Immature natural killer cell (primary cell): ENCODE measurements at places on chromosomes 4 and X.

GRCh38 chr4:8050555-8051206 lies 107.9 kb downstream of the ABLIM2 start:
- no peak for DNase-seq
- no peak overlapping the region for H3K27ac ChIP-seq
- peaks cover 6% of the 10 kb centered on the region for H3K27me3 ChIP-seq
- no peaks in the 10 kb centered on the region for H3K36me3 ChIP-seq
- no peaks in the 10 kb centered on the region for H3K4me1 ChIP-seq
- H3K4me3 ChIP-seq: no peak overlapping the region

DNA sequence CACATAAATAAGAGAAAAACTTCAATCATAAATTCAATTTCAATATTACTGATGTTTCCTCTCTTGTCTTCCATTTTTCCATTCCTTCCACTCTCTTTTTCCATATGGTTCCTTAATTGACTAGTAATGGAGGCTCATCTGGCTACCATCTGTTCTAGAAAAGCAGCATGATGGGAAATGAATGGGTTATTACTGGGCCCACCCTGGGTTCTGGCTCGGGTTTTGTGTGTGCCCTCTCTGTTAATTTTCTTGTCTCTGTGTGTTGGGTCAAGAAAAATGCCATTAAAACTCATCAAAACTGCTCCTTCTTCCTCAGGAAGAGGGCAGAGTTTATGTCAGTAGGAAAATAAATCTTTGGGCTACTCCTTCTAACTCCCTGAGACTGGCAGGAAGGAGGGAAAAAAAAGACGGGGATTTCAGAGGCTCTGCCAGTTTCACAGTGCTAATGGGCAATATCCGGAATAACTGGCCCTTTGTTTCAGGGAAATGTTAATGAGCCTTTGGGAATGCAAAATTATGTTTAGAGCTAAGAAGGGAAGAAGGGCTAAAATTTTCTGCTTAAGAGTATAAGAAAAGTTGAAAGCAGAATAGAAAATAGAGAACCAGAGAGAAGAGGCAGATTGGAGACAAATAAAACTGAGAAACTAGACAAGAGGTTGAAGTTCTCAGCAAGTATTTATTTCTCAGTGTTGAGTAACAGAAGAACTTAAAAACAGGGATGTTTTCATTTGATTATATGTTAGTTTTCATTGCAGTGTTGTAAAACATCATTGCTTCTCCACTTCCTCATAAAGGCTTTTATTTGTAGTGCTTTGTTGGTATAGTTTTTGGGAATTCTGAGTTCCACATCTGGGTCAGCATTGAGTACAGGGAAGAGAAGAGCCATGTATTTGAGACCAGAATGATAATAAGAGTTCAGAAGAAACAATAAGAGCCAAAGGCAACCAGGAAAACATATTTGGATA lies 19.7 kb downstream of the GABRB1 start:
- no peak overlapping the region for H3K4me3 ChIP-seq
- H3K27ac ChIP-seq: no peak overlapping the region
- no peak for DNase-seq
- H3K4me1 ChIP-seq: no peaks in the 10 kb centered on the region

- peak; percentile 38 for DNase-seq
- no peak overlapping the region for H3K27ac ChIP-seq
- no peak overlapping the region for H3K4me3 ChIP-seq
- H3K4me1 ChIP-seq: peaks cover 17% of the 10 kb centered on the region
- H3K36me3 ChIP-seq: peaks cover 14% of the 10 kb centered on the region
Observed at GRCh38 chrX:1673337-1673736, 58.5 kb downstream of the ASMT start.

- no peak overlapping the region for H3K27ac ChIP-seq
- H3K4me1 ChIP-seq: peaks cover 24% of the 10 kb centered on the region
- no peak overlapping the region for H3K4me3 ChIP-seq
- H3K36me3 ChIP-seq: no peaks in the 10 kb centered on the region
- peaks cover 2% of the 10 kb centered on the region for H3K27me3 ChIP-seq
Observed at GRCh38 chrX:53266914-53267313, 14.5 kb downstream of the IQSEC2 start.

GRCh38 chrX:129957241-129958082 lies 25.0 kb upstream of the BCORL1 start:
- peaks cover 48% of the 10 kb centered on the region for H3K4me1 ChIP-seq
- no peaks in the 10 kb centered on the region for H3K36me3 ChIP-seq
- peaks cover 8% of the 10 kb centered on the region for H3K27me3 ChIP-seq
- DNase-seq: peak; percentile 56
- H3K27ac ChIP-seq: no peak overlapping the region

GRCh38 chr4:98536631-98537030 lies 121.8 kb downstream of the TSPAN5 start:
- peaks cover 3% of the 10 kb centered on the region for H3K36me3 ChIP-seq

DNA sequence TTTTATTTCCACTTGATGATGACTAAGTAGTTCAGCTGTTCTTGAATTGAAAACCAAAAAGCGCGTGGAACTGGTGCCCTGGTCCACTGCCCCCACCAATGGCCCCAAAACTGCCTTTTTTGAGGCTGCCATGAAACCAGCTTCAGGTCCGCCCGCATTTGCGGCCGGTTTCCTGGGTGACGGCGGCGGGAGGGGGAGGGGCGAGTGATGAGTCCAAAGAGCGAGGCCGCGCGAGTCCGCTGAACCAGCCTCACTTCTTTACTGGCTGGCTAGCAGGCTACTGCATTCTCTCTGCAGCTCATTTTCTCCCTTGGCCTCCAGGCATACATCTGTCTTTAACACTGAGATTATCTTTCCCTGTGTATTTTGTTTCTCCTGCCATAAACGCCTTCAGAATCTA lies 72.9 kb upstream of the FABP2 start:
- DNase-seq: no peak
- H3K36me3 ChIP-seq: no peaks in the 10 kb centered on the region
- peaks cover 1% of the 10 kb centered on the region for H3K27me3 ChIP-seq
- no peak overlapping the region for H3K4me3 ChIP-seq

DNA sequence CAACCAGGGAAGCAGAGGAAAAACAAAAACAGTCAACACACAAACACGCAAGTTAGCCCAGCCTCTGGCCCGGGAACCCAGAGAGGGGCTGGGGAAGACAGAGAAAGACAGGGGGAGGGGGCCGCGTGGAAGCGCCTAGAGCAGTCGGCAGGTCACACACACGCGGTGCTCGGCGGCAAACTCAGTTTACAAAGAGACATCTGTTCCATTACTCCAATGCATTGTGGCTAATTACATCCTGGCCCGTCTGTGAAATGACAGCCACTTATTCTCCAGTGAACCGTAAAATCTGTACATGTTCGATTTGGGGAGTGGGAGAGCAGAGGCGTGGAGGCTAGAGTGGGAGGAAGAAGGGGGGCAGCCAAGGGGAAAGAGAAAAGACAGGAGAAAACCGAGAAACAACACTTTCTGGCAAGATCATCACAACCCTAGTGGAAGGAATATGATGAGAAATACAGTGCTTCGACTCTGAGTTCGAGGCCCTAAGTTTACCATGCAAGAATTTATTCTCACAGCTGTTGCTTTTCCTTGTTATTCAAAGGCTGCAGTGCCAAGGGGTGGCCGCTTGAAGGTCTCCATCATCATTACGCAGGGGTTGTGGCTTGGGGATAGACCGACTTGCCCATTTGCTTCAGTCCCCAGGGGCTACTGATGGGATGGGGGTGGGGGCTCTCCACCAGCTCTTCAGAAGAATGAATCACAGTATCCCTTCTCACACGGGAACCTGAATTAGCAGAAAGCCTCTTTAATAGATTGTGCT lies 167.7 kb downstream of the MGST2 start:
- peaks cover 3% of the 10 kb centered on the region for H3K4me1 ChIP-seq
- H3K27me3 ChIP-seq: peaks cover 3% of the 10 kb centered on the region
- H3K4me3 ChIP-seq: no peak overlapping the region
- no peak for DNase-seq
- H3K27ac ChIP-seq: no peak overlapping the region

GRCh38 chr4:138204507-138204906 lies 37.6 kb downstream of the SLC7A11 start:
- no peaks in the 10 kb centered on the region for H3K27me3 ChIP-seq
- peaks cover 4% of the 10 kb centered on the region for H3K36me3 ChIP-seq
- no peak overlapping the region for H3K4me3 ChIP-seq
- H3K27ac ChIP-seq: no peak overlapping the region

DNA sequence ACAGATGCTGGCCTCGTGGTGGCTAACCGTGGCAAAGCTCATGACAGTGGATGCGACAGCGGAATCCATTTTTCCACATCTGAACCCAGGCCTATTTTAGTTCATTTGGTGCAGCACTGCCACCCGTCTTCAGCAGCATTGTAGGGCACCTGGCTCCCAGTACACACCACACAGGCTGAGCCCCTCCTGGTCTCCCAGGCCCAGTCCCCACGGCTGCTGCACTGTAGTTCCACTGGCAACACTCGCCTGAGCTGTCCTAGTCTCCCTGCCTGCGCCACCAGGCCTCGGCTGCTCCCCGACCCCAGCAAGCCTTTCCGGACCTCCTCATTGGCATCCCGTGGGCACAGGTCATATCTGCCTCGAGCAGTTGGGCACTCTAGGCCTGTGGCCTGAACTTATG lies 76.2 kb downstream of the MTMR1 start:
- H3K4me1 ChIP-seq: no peaks in the 10 kb centered on the region
- no peak overlapping the region for H3K27ac ChIP-seq
- no peak overlapping the region for H3K4me3 ChIP-seq

DNA sequence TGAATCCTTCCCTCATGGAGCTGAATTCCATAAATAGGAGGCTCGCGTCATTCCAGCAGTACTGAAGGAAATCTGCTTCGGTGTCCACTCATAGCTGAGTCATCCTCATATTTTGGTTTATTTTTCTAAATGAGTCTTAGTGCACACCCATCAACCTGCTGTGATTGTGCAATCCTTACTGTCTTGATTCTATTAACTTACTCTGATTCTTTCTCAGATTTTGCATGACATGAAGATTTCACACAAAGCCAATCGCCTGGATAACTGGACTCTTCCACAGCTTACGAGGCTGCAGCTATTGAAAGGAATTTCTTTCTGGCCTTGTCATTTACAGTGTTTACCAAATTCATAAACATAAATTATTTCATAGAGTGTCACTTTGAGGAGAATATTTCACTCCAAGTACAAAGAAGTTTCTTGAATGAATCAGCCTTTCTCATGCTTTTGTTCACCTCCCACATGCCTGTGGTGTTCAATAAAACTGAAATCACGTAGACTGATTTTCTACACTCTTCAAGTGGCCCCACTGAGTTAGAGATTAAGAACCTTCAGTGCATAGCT lies 207.6 kb upstream of the SLITRK2 start:
- no peak overlapping the region for H3K4me3 ChIP-seq
- no peaks in the 10 kb centered on the region for H3K36me3 ChIP-seq
- no peak for DNase-seq
- no peaks in the 10 kb centered on the region for H3K4me1 ChIP-seq
- no peak overlapping the region for H3K27ac ChIP-seq
- H3K27me3 ChIP-seq: peaks cover 3% of the 10 kb centered on the region

GRCh38 chr4:55910140-55910539 lies 38.6 kb upstream of the CEP135 start:
- no peak for DNase-seq
- no peaks in the 10 kb centered on the region for H3K27me3 ChIP-seq
- H3K36me3 ChIP-seq: peaks cover 16% of the 10 kb centered on the region
- no peak overlapping the region for H3K27ac ChIP-seq

DNA sequence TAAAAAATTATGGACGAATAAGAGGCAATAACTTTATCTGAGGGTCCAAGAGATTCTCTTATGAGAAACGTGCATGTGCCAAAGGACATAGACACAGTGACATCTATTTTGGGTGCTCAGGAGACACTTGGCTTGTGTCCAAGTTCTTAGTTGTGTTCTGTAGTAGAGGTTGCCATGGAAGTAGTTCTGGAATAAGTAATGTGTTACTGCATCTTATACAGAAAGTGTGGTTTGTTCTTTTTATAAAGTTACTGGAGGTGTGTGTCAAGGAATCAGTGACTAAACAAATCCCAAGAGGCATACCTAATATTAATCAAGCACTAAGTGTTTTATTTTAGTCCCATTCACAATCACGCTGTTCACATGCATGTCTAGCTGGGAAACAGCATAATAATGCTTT lies 305.7 kb downstream of the ARHGAP24 start:
- no peaks in the 10 kb centered on the region for H3K36me3 ChIP-seq
- no peak overlapping the region for H3K4me3 ChIP-seq
- DNase-seq: no peak
- H3K27me3 ChIP-seq: no peaks in the 10 kb centered on the region

DNA sequence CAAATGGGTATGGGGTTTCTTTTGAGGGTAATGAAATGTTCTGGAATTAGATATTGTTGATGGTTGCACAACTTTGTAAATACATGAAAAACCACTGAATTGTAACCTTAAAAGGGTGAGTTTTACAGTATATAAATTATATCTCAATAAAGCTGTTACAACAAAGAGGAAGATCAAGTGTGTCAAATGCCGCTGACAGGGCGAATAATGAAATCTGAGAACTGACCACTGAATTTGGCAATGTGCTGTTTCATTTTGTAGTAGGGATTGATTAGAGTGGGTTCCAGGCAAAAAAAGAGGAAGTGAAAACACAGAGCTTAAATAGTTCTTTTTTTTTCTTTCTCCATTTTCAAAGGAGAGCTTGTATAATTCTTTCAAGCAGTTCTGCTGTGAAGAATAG lies 161.1 kb upstream of the NAP1L5 start:
- H3K27ac ChIP-seq: no peak overlapping the region
- H3K4me1 ChIP-seq: no peaks in the 10 kb centered on the region
- no peaks in the 10 kb centered on the region for H3K36me3 ChIP-seq
- DNase-seq: no peak
- H3K4me3 ChIP-seq: no peak overlapping the region
- peaks cover 2% of the 10 kb centered on the region for H3K27me3 ChIP-seq

DNA sequence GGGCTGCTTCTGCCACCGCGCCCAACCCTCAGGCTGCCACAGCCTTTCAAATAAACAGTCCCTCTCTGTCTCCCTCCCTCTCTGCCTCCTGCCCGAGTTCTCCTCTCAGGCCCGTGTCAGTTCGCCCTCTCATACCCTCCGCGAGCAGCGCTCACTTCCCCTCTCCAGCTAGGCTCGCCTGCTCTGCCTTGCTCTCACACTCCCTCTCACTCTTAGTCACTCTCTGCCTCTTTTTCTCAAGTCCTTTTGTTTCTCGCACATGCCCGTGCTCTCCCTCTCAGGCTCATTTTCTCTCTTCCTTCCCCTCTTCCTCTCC lies 3.2 kb downstream of the EFNB1 start:
- DNase-seq: no peak
- peak overlapping the region; percentile 54 for H3K4me3 ChIP-seq
- H3K27me3 ChIP-seq: peaks cover 11% of the 10 kb centered on the region
- peaks cover 26% of the 10 kb centered on the region for H3K4me1 ChIP-seq

- no peaks in the 10 kb centered on the region for H3K4me1 ChIP-seq
- no peak for DNase-seq
- no peaks in the 10 kb centered on the region for H3K36me3 ChIP-seq
- no peak overlapping the region for H3K27ac ChIP-seq
- no peak overlapping the region for H3K4me3 ChIP-seq
- H3K27me3 ChIP-seq: peaks cover 1% of the 10 kb centered on the region
Observed at GRCh38 chr4:182435401-182435800, 192.2 kb downstream of the TENM3 start.

- DNase-seq: no peak
- no peak overlapping the region for H3K4me3 ChIP-seq
- H3K36me3 ChIP-seq: no peaks in the 10 kb centered on the region
- H3K27me3 ChIP-seq: peaks cover 2% of the 10 kb centered on the region
- H3K27ac ChIP-seq: no peak overlapping the region
- H3K4me1 ChIP-seq: peaks cover 49% of the 10 kb centered on the region
Observed at GRCh38 chr4:26337612-26338011, 16.8 kb downstream of the RBPJ start.
